Spleen (tissue), 13 donors: ENCODE measurements at places on chromosomes 4 and X. TPM values are rescaled to one million over a fixed set of nuclear protein-coding genes. Genes with fewer than 3 reads are reported as not detected.

The CXorf49 gene
- not detected for total RNA-seq

DNA sequence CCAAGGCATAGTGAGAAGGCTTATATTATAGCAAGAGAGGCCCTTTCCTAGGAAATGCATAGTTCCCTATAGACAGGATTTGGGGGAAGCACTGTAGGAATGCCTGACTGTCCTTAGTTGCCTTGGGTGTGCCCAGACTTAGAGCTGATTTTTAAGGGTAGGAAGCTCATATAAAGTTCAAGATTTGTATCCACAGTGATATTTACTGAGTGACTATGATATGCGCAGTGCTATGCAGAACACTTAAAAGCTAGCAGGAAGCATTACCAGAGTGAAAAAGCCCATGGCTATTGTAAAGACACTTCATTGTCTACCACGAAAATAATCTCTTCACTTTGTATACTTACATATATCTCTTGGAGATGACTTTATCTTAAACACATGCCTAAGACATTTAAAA lies 50.1 kb upstream of the IL13RA1 start:
- no peak for DNase-seq

- no peak for DNase-seq
These were observed 63.6 kb downstream of the CLNK start for GRCh38 chr4:10620935-10621488.

The POU4F2 gene
- total RNA-seq, result not detected

- no peak for DNase-seq
These were observed 2.6 kb upstream of the OTUD4 start for GRCh38 chr4:145183023-145183422.

The EOLA1 gene
- total RNA-seq, result 18.9 TPM

DNA sequence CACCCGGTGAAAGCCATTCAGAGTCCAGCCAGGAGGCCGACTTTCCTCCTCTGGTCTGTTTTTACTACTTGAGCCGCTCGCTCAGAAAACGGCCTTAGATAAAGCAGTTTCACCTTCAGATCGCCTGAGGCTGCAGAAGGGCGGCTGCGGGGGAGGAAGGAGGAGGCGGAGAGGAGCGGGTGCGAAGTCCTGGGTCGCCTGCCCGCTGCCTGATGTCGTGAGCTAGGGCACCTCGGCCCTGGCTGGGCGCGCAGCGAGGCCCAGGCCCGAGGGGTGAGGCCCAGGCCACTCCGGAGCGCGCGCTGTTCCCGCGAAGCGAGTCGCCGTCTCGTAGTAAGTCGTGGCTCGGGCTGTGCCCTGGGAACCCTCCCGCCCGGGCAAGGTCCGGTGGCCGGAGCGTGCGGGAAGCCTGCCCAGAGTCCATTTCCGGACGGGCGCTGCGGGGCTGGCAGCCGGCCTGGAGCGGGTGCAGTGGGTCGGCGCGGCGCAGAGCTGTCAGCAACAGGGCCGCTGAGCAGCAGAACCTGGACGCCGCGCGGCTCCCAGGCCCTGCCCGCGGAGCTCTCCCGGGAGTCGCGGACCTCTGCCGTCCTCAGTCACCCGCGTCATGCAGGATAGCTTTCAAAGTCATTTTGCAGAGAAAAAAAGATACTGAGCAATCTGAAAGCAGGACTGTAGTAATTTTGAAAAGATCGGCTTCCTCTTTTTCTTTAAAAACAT lies 18.6 kb downstream of the TRIM2 start:
- peak; percentile 81 for DNase-seq

The ZNF185 gene
- total RNA-seq, result 7.9 TPM

DNA sequence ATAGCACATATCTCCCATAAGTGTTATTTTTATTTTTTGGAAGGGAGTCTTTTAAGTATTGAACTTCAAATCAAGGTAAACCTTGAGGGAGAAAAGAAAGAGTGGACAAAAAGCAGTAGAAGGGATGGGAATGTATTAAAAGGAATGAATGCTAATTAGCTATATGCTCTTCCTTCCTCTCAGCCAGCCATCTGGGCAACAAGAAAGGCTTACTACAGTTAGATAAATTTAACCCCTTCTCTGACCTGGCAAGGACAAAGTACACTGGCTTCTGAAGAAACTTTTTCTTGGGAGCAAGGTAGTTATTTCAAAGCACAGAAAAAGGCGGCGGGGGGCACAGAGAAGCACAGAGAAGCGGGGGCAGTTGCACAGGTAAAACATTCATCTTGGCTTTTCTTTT lies 54.6 kb downstream of the GAB1 start:
- DNase-seq, result no peak

GRCh38 chr4:5708449-5709206 lies at the start of gene EVC2:
Gene EVC2 (minus strand): TSS chr4:5708559. CDS start chr4:5708513, 46 bp downstream.
- DNase-seq, result no peak

- DNase-seq, result no peak
These were observed 17.6 kb downstream of the SLC2A9 start for GRCh38 chr4:10003666-10004065.

The KIAA1210 gene
- total RNA-seq, result not detected

DNA sequence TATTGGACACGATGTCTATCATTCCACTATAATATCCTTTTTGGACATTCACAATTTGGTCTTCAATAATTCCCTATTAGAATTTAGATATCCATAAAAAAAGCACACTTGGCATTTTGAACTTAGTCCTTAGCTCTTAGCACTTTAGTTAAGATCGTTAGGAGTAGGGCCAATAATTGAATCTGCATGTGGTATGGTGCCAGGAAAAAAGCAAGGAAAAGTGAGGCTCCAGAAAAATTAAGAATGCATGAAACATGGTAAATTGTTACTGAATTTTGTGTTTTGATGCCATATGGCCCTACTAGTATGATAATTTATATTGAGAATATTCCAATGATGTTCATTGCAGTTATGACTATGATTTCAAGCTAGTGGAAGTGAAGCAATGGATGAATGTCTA lies 53.6 kb upstream of the TEX13A start:
- DNase-seq, result no peak

The SH3D19 gene
- total RNA-seq, result 33.3 TPM

DNA sequence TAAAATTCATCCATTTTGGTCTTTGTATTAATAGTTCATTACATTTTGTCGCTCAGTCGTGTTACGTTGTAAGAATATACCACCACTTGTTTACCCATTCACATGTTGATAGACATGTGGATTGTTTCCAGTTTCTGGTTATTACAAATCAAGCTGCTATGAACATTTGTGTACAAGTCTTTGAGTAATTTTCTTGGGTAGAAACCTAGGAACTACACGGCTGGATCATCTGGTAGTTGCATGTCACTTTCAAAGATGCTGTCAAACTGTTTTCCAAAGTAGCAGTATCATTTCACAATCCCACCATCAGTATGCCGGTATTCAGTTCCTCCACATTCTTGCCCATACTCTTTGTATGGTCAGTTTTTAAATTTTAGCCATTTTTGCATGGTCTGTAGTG lies 98.0 kb downstream of the GASK1B start:
- no peak for DNase-seq

The TRAM1L1 gene
- total RNA-seq, result 1.2 TPM
